Lower lobe of right lung (tissue), 2 donors: ENCODE measurements at places on chromosomes 12 and 14. TPM values are rescaled to one million over a fixed set of nuclear protein-coding genes. Genes with fewer than 3 reads are reported as not detected.

Gene AHNAK2
- total RNA-seq, result 10.8 TPM

Gene SYT1
- 0.95 TPM for total RNA-seq

Gene PLEK2
- 2.3 TPM for total RNA-seq

Gene COX8C
- not detected for total RNA-seq

Gene GLIPR1L1
- not detected for total RNA-seq

Gene DPY19L2
- total RNA-seq, result 3.2 TPM

Gene CISTR
- total RNA-seq, result not detected

Gene INHBC
- total RNA-seq, result not detected

Gene PIP4K2C
- 28.6 TPM for total RNA-seq

Gene CRIP1
- total RNA-seq, result 237 TPM

- H3K36me3 ChIP-seq, result no peaks in the 10 kb centered on the region
- no peak for DNase-seq
- H3K4me1 ChIP-seq, result peaks cover under 1% of the 10 kb centered on the region
These were observed 7.6 kb upstream of the SLC25A21 start for GRCh38 chr14:37179896-37180502.

- H3K27me3 ChIP-seq, result no peaks in the 10 kb centered on the region
- H3K4me3 ChIP-seq, result no peak overlapping the region
- no peak overlapping the region for H3K27ac ChIP-seq
- DNase-seq, result no peak
- H3K36me3 ChIP-seq, result no peaks in the 10 kb centered on the region
These were observed 145.2 kb upstream of the TMCC3 start for GRCh38 chr12:94795520-94795919.

- H3K4me3 ChIP-seq, result no peak overlapping the region
- H3K27ac ChIP-seq, result no peak overlapping the region
- no peaks in the 10 kb centered on the region for H3K4me1 ChIP-seq
These were observed 240.0 kb upstream of the TMEM132C start for GRCh38 chr12:128026696-128027574.

DNA sequence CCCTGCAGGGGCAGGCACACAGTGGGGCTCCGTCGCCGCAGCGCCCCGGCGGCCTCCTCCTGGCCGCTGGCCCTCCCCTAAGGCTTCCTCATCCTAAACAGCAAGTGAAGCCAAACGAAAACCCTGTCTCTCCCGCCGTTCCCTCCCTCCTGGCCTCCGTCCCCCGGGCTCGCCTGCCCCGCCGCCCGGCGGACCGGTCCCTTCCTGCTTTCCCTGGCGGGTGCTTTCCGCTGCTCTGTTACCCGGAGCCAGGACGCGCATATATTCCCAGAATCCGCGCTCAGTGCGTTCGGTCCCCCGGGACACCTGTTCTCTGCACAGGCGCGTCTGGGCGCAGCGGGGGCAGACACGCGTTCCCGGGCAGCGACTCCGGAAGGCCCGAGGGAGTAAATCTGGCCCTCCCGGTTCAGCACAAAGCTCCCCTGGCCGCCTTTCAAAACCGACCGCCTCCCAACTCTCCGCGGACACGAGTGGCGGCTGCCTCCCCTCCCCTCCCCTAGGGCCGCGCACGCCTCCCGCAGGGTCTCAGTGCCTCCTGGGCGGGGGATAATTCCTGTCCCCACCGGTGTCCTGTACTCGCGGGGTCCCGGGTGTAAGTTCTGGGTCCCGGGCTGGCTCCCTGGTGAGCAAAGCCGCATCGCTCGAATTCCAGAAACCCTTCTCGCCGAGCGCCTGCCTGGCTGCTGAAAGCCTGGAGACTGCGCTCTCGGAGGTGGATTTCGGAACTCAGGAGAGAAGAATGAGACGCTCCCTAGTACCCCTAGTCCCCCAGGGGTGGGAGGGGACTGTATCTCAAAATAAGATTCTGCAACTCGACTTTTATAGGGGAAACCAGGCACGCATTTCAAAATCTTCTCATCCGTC, 21.4 kb upstream of the CEP170B start:
- no peaks in the 10 kb centered on the region for H3K36me3 ChIP-seq
- DNase-seq, result no peak
- no peak overlapping the region for H3K27ac ChIP-seq
- peaks cover 42% of the 10 kb centered on the region for H3K27me3 ChIP-seq

- no peak for DNase-seq
- no peaks in the 10 kb centered on the region for H3K27me3 ChIP-seq
- H3K27ac ChIP-seq, result no peak overlapping the region
- no peaks in the 10 kb centered on the region for H3K4me1 ChIP-seq
- no peak overlapping the region for H3K4me3 ChIP-seq
These were observed 55.4 kb downstream of the FBXO33 start for GRCh38 chr14:39376667-39377403.

DNA sequence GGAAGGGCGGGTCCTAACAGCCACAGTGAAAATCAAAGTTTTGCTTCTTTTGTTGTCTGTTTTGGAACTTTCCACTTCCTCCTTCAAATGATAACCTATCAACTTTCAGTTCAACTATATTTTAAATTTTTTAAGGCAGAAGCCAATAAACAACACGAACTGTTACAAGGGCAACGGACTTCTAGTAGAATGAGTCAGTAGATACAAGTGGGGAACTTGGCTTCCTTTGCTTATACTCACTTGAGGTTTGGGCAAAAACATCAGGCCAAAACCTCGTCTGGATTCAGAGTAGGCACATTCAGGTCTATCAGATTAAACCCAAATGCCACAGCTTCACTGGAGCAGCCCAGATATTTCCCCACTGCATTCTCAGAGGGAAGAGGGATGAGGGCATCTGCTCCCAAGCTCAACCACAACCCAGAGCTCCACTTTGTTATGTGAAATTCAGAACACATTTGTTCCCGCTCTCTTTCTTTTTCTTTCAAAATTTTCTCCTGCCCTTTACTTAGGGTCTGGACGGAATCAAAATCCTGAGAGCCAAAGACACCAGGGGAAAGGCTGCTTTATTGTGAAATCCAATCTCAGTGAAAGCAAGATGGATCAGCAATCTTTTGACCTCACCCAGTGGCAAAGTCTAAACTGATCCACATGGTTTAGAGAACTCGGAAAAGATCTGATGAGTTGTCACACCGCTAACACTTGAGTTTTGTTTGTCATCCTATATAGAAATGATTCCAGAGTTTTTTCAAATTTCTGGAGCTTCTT, 152.5 kb upstream of the BTG1 start:
- no peaks in the 10 kb centered on the region for H3K36me3 ChIP-seq
- peaks cover 20% of the 10 kb centered on the region for H3K4me1 ChIP-seq

- H3K36me3 ChIP-seq, result peaks cover 32% of the 10 kb centered on the region
- no peaks in the 10 kb centered on the region for H3K27me3 ChIP-seq
- H3K27ac ChIP-seq, result no peak overlapping the region
- no peak overlapping the region for H3K4me3 ChIP-seq
- no peaks in the 10 kb centered on the region for H3K4me1 ChIP-seq
- no peak for DNase-seq
These were observed 39.7 kb downstream of the FOXN4 start for GRCh38 chr12:109269428-109269827.

DNA sequence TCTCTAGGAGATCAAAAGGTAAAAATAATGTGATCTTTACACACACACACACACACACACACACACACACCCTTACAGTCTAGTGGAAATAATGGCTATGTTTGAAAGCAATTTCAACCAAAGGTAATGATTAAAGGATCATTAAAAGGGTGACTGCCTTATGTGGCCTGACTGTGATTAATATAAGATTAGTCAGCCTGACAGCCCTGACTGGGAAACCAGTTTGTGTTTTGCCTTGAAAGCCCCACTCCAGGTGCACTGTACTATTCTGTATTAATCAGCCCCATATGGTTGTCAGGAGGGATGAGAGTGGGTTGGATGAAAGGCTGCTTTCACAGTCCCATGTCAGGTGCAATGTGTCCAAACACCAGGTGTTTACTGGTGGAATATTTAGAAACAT, 10.5 kb downstream of the RASSF9 start:
- peaks cover 26% of the 10 kb centered on the region for H3K4me1 ChIP-seq
- no peak overlapping the region for H3K27ac ChIP-seq
- no peaks in the 10 kb centered on the region for H3K27me3 ChIP-seq
- no peaks in the 10 kb centered on the region for H3K36me3 ChIP-seq

DNA sequence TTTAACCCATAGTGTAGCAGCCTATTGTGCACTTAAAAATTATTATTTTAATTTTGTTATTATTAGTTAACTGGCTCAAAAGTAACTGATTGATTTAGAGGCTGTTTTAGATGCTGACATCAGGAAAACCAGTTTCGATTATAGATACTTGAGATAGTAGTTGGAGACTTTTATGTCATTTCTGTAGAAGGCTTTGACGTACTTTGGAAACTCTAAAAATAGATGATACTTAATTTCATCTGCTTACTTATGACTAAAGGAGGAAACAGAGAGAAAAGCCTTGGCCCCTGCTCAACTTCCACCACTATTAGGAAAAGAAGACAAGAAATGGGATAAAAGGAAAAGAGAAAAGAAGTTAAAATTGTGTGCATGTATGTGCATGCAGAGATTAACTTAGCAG, 219.3 kb upstream of the HMGA2 start:
- H3K27me3 ChIP-seq, result peaks cover 5% of the 10 kb centered on the region
- no peaks in the 10 kb centered on the region for H3K36me3 ChIP-seq
- no peak for DNase-seq
- peaks cover 24% of the 10 kb centered on the region for H3K4me1 ChIP-seq
- no peak overlapping the region for H3K4me3 ChIP-seq
- no peak overlapping the region for H3K27ac ChIP-seq

GRCh38 chr12:111439657-111440151, 34.0 kb downstream of the SH2B3 start:
- DNase-seq, result no peak
- H3K27ac ChIP-seq, result peak overlapping the region; percentile 28
- H3K36me3 ChIP-seq, result peaks cover 27% of the 10 kb centered on the region
- no peaks in the 10 kb centered on the region for H3K27me3 ChIP-seq
- peaks cover 99% of the 10 kb centered on the region for H3K4me1 ChIP-seq
- no peak overlapping the region for H3K4me3 ChIP-seq
